ENCODE measurements at places on chromosomes 5 and 9.

DNA sequence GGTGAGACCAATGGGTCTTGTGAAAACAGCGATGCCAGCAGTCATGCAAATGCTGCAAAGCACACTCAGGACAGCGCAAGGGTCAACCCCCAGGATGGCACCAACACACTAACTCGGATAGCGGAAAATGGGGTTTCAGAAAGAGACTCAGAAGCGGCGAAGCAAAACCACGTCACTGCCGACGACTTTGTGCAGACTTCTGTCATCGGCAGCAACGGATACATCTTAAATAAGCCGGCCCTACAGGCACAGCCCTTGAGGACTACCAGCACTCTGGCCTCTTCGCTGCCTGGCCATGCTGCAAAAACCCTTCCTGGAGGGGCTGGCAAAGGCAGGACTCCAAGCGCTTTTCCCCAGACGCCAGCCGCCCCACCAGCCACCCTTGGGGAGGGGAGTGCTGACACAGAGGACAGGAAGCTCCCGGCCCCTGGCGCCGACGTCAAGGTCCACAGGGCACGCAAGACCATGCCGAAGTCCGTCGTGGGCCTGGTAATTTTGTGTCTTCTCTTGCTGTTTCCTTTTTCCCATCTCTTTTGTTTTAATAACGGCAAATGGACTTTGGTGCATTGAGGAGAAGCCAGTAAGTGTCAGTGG, 98.0 kb downstream of the EHMT1 start:
- no peak for DNase-seq

- no peak for DNase-seq
These were observed 11.9 kb upstream of the SRFBP1 start for GRCh38 chr5:121949885-121950284.

GRCh38 chr9:79604149-79604548, 32.4 kb downstream of the TLE4 start:
- no peak for DNase-seq

GRCh38 chr5:73619606-73620333, 6.2 kb upstream of the ARHGEF28 start:
- no peak for DNase-seq

GRCh38 chr9:136614372-136614922, 48.3 kb upstream of the EGFL7 start:
- DNase-seq, result no peak

DNA sequence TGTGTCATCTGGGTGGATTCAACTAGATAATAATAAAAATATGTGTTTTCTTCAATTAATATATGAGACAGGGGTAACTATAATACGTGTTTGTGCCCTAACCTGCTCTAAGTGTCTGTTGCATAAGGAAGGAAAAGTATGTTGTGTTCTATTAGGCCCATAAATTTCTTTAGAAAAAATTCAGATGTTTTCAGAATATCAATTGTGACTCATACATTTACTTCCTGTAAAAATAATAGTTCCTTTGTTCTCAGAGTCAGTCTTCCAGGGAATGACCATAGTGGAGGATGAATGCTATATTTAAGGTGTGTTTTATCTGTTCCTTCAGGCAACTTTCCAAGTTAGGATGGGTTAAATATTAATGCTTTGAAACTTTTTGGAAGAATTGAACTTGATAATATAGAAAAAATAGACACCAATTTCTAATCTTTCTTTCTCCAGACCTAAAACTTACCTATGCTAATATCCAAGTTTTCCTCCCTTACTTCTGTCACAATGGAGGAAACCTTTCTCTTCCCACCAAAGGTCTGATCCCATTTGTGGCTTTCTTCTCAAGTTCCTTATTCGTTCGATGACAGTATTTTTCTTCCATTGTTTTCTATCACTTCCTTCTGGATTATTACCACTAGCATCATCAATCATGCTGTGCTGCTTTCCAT, 49.9 kb downstream of the ISL1 start:
- no peak for DNase-seq

- no peak for DNase-seq
These were observed 31.3 kb downstream of the ADAMTS2 start for GRCh38 chr5:179313849-179314521.

- DNase-seq, result no peak
These were observed 44.0 kb downstream of the OTULIN start for GRCh38 chr5:14708551-14708950.

DNA sequence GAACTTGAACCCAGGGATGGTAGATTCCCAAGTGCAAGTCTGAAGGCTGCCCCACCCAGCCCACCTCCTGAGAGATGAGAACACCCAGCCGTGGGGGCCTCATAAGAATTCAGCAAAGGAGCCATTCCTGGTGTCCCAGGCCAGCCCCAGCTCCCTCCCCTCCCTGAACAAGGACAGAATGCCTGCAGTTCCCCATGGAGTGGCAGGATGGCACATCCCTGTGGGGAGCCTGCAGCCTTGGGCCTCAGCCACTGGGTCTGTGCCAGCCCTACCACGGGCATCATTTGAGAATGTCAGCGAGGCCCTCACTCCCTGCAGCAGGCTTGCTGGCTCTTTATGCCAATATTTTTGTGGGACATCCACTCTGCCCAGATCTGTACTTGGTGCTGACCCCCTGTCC, 36.2 kb upstream of the RAPGEF1 start:
- DNase-seq, result no peak

DNA sequence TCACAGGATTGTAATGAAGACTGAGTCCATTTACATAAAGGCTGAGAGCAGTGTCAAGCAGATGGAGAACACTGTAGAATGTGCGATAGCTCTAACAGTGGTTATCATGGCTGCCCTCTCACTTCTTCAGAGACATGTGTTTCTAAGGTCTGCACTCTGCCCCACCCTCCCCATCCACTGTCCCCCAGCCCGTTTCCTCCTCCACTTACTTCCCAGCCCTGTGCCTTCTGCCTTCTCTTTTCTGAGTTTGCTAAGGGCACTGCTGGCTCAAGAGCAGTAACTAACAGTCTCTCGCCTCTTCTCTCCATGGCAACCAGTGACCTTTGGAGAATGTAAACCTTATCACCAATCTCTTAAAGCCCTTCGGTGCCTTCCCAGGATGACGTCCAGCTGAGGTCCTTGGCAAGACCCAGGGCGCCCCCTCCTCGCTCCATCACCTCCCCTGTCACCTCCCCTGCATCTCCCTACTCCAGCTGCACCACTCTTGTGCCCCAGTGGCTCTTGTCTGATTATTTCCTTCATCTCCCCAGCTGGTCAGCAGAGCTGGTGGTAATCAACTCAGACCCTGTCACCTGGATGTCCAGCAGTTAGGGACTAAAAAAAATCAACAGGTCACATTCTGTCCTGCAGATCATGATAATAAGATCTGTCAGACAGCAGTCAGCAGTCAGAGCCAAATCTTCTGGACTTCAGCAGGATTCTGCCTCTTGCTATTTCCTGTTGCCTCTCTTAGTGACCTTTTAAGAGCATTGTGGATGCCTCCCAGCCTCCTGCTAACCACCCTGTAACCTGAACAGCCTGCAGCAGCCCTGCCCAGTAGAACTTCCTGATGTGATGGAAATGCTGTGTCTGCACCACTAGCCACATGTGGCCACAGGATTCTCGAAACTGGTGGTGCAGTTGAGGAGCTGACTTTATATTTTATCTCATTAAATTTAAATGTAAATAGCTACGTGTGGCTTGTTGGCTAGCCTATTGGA, 9.0 kb downstream of the FXN start:
- DNase-seq, result no peak

GRCh38 chr9:121452085-121452484, 47.6 kb downstream of the GGTA1 start:
- no peak for DNase-seq

DNA sequence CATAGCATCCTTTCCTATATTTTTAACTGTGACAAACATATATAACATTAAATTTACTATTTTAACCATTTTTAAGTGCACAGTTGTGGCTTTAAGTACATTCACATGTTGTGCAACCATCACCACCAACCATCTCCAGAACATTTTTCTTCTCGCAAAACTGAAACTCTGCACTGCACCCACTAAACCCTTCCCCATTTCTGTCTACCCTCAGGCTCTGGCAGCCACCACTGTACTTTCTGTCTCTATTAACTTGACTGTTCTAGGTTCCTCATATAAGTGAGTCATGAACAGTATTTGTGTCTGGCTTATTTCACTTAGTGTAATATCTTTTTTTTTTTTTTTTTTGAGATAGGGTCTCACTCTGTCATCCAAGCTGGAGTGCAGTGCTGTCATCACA, 25.5 kb downstream of the KCNMB1 start:
- DNase-seq, result no peak

DNA sequence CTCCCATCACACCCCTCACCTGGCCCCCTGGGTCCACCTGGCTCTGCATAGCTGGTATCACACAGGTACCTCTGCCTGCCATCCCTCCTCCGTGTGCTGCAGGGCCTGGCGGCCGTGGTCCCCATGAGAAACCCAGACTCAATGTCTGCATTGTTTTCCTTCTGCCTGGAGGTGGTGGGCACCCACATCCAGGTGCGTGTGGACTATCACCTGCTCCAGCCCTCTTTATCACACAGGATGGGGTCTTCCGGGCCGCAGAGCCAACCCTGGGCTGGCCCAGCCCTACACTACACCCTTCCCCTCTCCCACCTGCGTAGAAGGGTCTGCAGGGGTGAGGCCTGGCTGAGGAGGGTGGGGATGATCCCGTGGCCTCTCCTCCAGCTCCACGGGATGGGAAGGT, 7.0 kb upstream of the FUT7 start:
- no peak for DNase-seq

GRCh38 chr9:134382733-134383132, 56.5 kb downstream of the RXRA start:
- DNase-seq, result no peak

GRCh38 chr5:107478068-107478641, 192.6 kb downstream of the EFNA5 start:
- DNase-seq, result no peak

DNA sequence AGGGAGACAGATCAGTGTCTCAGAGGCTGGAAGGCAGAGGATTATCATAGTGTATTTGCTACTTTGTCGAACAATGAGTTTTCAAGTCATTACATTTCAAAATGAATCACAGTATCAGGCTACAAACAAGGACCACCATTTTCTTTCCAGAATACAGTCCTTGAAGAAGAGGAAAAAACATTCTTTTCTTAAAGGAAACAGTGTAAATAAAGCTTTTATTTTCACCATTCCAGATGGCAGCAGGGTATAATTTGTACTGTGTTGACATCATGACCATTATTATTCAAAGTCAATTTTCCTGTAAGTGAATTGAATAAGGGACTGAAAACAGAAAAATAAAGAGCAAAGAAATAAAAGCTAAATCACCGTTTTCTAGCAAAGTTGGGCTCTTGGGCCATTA, 737.3 kb upstream of the DMAC1 start:
- DNase-seq, result no peak

DNA sequence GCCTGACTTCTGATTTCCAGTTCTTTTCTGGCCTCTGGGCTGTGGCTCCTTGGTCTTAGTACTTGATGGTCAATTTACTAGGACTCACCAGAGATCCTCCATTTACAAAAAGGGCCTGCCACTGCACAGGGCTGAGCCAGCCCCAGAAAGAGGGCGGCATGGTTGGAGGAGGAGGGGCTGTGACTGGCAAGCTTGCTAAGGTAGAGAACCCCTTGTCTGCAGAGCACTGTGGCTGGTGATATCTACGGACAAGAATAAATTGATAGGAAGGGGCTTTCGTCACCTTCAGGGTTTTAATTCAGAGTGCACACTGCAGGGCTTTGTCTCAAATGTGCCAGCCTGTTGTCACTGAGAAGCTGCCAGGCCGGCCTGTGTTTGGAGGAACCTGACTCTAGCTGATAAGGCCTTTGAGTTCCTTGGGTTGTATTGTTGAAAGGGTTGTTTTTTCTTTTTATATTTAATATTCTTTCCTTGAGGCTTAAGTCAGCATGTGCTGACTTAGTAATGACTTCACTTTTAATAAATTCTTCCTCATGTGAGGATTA, 15.1 kb downstream of the SLC22A5 start:
- no peak for DNase-seq

GRCh38 chr5:7329712-7330111, 66.2 kb upstream of the ADCY2 start:
- no peak for DNase-seq

DNA sequence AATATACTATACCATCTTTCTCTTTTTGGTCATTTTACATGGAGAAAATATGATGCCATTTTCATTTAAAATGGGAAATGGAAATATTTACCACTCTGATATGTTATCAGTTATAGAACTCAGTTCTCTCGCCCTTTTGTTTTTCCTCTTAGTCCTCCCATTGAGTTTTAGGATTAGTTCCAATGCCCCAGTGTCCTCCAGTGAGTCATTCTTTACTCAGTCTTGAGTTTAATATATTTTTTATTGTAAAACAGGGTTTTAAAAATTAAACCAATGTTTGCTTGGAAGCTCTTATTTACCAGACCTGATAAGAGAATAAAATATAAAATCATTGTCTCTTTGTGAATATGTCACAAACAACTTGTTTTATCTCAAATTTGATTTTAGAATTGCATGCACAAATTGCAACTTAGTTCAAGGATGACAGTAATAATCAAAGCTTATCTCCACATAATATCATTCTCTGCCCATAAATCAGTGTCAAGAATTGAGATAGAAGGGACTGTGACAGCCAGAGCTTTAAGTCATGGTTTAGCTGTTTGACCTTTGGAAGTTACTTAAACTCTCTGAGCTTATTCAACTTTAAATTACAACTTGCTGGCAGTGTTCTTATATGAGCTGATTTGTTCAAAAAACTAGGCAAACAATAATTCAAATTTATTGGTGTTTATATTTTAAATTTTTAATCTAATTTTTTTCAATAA, 166.4 kb downstream of the PAM start:
- no peak for DNase-seq

DNA sequence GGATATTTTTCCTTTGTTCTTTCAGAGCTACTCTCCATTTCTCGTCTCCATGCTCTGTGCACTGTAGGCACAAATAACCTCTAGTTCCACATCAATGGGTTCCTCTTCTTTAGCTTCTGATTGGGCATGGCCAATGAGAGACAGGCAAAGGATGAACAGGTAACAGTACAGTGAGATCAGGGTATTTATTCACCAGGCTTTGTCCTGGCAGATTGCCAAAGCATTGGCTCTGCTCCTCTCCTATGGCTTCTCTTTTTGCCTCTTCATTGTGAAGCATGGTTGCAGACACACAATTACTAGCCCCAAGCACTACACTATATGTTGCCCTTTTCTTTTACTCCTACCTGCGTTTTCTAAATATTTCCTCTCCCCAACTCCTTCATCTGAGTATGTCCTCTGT, 215.1 kb upstream of the ARRDC3 start:
- DNase-seq, result no peak

- no peak for DNase-seq
These were observed 50.7 kb upstream of the UBAC1 start for GRCh38 chr9:136011703-136012496.

- DNase-seq, result no peak
These were observed 120.2 kb upstream of the ARRDC3 start for GRCh38 chr5:91503321-91503720.

GRCh38 chr9:18893046-18893445, 140.0 kb downstream of the SAXO1 start:
- no peak for DNase-seq

DNA sequence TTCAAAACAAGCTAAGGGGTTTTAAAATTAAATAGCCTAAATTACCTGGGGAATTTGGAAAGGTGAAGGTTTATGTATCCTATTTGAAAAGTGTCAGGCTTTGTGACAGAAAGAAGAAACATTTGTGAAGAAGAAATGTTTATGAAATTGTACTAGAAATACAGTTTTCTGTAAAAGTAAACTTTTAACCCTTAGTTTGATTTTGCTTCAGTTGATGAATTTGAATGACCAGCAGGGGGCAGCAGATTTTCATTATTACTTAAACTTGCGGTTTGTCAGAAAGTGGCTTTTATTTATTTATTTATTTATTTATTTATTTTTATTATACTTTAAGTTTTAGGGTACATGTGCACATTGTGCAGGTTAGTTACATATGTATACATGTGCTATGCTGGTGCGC, 58.1 kb downstream of the NNT start:
- DNase-seq, result no peak

GRCh38 chr9:99327667-99328066, 105.6 kb downstream of the SEC61B start:
- DNase-seq, result no peak

All from stimulated activated naive CD8-positive, alpha-beta T cell treated with anti-CD3 and anti-CD28 coated beads, Interleukin-15, amount 100 ng/mL, for 72 hours (primary cell).